ENCODE measurements at places on chromosomes 5 and 9. TPM values are rescaled to one million over a fixed set of nuclear protein-coding genes. Genes with fewer than 3 reads are reported as not detected.

The CAMK4 gene
- 56.1 TPM for total RNA-seq

The SLC4A9 gene
- total RNA-seq, result 0.56 TPM

The MOB3B gene
- total RNA-seq, result 1.3 TPM

DNA sequence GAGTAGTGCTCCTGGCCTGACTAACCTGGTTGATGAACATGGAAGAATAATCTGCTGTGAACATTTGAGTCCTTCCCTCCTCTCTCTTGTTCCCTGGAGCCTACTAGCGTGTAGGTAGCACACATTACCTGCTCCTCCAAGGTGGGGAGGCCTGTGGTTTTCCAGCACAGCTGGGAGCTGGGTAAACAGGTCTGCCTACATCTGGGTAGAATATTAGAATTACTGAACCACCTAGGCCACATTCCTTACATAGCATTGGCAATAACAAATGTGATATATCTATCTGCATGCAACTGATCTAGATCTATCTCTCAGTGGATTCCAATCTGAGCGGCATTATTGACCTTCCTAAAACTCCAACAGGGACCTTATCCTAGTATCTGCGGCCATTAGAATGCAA lies 151.0 kb upstream of the ZNF366 start:
- DNase-seq, result no peak

DNA sequence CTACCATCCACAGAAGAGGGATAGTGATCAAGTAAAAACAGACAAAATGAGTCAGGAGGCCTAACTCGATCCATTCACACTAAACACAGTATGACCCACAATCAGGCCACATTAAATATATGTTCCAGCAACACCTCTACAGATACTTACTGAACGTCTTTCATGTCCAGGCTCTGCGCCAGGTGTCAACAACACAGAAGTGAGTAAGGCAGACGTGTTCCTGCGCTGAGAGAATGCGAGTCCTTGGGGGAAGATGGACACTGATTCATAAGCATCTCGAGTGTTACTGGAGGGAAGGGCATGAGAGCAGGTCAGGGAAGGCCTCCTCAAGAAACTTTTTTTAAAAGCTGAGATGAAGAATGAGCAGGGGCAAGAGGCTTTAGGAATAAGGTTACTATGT lies 164.3 kb upstream of the CLINT1 start:
- DNase-seq, result no peak

- DNase-seq, result no peak
Measured at GRCh38 chr5:100616981-100617380, 81.8 kb downstream of the FAM174A start.
